Progenitor cell of endocrine pancreas (in vitro differentiated cells): ENCODE measurements at places on chromosomes 2 and 18.

DNA sequence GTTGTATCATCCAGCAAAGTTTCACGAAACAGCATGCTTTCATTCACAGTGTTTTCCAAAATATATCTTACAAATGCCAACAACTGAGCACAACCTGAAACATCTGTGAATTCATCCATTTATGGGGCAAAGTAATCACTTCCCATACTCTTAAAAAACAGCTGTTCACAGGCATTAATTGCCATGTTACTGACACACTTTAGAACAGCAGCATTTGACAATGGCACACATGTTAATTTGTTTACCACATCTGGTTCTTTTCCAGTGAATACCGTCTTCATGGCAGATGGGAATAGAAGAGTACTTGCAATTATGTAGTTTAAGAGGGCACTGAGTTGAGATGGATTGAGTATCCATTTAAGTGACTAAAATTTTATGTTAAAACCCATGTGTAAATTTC, 347.4 kb upstream of the LRP1B start:
- no peak for DNase-seq

GRCh38 chr2:71452565-71452964, 796 bp upstream of the DYSF start:
- DNase-seq: no peak

DNA sequence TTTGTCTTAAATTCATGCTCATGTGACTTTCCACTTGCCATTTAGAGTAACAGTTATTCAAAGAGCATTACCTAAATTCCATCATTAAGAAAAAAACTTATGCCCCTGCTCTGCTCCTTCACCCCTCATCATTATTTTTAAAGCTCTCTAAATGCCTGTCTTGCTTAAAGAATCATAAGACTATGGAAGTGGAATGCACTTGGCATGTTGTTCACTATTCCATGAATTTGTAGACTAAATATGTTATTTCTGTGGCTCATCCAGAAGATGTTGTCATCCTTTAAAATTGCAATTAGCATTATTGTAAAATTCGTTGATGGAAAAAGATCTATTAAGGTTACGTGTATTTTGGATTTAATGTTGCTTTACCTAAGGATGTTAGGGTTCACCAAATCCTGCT, 61.8 kb downstream of the FMNL2 start:
- no peak for DNase-seq

- DNase-seq: no peak
Measured at GRCh38 chr2:179592167-179592936, 269.1 kb downstream of the ZNF385B start.

GRCh38 chr2:199946196-199946595, 9.1 kb downstream of the TYW5 start:
- no peak for DNase-seq

DNA sequence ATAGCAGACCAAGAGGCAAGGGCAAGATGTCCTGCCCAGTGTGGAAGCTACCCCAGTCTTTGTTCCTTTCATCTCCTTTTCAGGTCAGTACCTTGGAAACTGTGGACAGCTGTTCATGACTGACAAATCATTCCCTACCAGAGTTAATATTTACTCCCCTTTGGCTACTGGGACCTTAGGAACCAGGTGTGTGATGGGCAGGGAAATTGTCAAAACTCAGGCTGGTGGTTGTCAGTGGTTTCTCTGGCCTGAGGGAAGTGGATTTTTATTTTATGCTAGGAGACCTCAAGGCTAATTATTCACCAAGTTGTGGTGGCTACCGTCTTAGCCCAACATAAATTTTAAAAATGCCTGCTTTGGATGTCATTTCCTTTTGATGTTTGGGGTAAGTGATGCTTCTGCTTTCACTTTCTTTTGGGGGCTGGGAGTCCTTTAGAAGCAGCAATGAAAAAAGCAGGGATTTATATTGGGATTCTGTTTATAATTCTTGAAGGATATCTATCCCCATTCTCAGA, 119.3 kb downstream of the SETBP1 start:
- DNase-seq: no peak

DNA sequence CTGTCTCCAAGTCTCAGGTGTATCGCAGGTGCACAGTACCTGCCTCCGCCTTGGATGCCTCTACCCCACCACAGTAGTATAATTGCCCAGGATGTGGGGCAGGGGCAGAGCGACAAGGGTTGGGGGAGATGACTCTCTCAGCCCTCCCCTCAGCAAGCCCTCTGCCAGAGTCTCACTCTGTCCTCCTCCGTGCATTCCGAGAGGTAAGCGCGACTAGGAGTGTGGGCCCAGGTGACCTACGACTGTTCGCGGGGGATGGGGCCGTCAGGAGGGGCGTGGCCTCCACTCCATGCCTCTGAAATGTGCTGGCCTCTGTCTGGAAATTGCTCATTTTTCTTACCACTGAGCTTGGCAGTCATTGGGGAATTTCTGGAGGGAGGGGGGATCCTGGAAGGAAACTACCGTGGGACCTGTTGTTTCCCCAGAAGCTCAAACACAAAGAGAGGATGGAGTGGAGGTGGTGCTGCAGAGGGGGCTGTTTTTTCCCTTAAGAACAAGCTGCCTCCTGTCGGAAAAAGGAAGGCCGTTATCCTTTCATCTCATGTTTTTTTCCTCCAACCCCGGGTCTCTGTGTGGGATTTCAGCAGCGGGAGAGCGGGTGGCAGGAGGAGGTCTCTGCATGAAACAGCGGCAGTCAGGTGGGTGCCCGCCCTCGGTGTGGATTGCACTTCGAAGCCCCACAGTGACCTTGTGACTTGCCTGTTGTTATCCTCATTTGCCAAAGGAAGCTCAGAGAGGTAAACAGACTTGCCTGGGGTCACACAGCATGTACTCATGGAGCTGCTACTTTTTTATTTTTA, 13.0 kb upstream of the RALB start:
- no peak for DNase-seq

- DNase-seq: no peak
Measured at GRCh38 chr2:226048611-226049010, 649.1 kb downstream of the NYAP2 start.

DNA sequence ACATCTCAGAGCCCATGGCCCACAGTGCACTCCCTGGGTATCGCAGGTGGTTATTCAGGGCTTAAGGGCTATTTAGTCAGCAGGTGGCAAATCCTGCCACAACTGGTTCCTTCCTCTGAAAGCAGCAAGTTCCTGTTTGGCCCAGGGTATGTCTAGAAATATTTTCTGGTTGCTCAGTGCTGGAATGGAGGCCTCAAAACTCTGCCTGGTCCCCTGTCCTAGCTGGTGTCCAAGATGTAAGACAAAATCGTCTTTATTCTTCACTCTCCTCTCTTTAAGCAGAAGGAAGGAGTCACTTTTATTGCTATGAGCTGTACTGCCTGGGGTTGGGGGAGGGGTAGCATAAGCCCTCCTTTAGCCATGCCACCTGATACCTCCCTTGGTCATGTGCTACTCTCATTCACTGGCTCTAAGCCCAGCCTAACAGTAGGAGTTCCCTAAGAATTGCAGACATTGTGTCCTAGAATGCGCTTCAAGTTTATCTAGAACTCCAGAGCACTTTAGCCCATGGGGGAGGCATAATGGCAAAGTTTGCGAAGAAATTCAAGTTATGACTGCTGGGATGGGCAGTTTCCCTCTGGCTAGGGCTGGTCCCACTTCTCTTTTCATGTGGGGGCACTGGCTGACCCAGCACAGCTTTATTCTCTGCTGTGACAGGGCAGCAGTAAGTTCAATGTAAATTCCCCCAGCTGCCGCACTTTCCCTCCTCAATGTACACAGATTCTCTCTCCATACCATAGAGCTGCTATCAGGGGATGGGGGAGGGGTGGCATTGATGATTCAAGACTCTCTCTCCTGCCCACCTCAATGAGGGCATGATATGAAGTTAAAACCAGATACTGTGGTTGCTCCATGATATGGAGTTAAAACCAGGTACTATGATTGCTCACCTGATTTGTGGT, 27.1 kb upstream of the CWC22 start:
- DNase-seq: no peak

DNA sequence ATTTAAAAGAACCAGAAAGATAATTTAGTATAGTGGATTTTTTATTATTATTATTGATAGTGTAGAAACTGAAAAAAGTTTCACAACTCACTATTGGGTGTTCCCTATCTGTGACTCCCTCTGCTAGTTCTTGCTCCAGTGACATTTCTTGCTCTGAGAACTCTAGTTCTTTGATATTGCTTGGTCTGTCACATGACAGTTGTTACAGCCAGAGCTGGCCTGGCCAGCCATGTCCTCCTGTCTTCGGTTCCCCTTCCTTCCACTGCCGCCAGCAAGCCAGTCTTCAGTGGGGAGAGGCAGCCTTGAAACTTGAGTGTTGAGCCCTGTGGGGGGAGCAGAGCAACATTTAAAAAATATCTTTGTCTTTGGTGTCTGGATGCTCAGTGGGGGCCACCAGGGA, 7.6 kb upstream of the THOC1 start:
- no peak for DNase-seq

GRCh38 chr2:217625557-217626169, 377.1 kb downstream of the TNS1 start:
- no peak for DNase-seq

- no peak for DNase-seq
Measured at GRCh38 chr18:47174545-47175116, 1.5 kb downstream of the IER3IP1 start.

DNA sequence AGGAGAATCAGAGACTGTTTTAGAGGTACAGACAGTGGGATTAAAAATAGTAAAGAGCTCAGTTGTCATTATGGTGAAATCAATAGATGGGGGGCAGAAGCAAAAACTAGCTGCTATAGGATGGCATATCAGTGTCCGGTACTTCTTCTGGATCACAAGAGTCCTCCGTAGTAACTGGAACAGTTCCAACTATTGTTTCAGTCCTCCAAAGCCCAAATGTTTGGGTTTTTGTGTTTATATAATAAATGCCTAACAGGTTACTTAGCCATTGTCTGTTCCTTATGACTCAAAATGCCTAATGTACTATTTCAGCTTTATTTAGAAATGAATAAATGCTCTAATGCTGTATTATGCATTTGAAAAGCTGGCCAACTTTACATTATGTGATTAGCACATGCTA, 401.2 kb downstream of the PTH2R start:
- no peak for DNase-seq

GRCh38 chr18:59597049-59597448, 100.2 kb downstream of the CCBE1 start:
- DNase-seq: no peak

- no peak for DNase-seq
Measured at GRCh38 chr2:136183097-136183496, 65.1 kb upstream of the CXCR4 start.

- DNase-seq: no peak
Measured at GRCh38 chr18:1408376-1408775, 503.7 kb downstream of the ADCYAP1 start.

- DNase-seq: no peak
Measured at GRCh38 chr2:169365029-169365480, 2.7 kb upstream of the LRP2 start.

GRCh38 chr2:117931978-117932377, 81.9 kb downstream of the CCDC93 start:
- no peak for DNase-seq

- no peak for DNase-seq
Measured at GRCh38 chr2:74316627-74317295, 26.5 kb downstream of the SLC4A5 start.

DNA sequence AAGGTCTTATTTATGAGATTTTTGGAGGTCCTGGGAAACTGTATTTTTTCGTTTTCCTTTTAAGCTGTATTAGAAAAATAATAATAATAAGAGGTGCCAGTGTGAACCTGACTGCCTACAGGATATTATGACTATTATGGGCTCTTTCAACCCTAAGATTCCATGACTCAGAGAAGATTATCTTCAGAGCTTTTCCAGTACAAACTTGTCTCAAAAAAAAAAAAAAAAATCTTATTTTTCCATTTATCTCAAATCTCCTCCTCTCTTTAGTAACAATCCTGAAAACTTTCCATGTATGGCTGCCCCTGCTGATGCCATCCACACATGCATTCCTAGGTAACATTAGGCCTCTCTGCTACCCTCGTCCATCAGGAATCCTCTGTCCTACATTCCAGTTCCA, 36.7 kb upstream of the RPE start:
- no peak for DNase-seq

GRCh38 chr18:12253663-12254135, 462 bp upstream of the CIDEA start:
- DNase-seq: no peak

DNA sequence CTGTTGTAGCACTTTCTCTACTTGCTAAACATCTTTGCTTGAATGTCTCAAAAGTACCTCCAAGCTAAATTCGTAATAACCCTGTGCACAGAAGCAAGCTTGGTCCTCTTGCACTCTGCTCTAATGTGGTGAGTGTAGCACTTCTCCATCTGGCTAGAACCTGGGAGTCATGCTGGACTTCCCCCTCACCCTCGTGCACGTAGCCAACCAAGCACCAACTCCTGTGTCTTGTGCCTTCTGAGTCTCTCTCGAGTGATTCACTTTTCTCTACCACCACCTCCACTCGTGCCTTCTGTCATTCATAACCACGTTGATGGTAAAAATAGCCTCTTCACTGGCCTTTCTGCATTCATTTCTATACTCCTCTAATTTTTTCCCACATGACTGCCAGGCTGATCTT, 91.9 kb upstream of the KCNE4 start:
- DNase-seq: no peak

DNA sequence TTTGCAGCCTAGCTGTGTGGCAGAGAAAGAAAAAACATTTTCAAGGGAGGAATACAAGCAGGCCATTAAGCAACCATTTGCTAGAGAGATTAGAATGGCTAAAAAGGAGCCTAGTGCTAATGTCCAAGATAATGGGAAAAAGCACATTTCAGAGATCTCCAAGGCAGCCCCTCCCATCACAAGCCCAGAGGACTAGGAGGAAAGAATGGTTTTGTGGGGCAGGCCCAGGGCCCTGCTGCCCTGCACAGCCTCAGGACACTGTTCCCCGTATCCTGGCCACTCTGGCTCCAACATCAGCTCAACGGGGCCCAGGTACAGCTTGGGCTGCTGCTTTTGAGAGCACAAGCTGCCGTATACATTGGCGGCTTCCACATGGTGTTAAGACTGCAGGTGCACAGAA, 16.5 kb upstream of the GBX2 start:
- no peak for DNase-seq

DNA sequence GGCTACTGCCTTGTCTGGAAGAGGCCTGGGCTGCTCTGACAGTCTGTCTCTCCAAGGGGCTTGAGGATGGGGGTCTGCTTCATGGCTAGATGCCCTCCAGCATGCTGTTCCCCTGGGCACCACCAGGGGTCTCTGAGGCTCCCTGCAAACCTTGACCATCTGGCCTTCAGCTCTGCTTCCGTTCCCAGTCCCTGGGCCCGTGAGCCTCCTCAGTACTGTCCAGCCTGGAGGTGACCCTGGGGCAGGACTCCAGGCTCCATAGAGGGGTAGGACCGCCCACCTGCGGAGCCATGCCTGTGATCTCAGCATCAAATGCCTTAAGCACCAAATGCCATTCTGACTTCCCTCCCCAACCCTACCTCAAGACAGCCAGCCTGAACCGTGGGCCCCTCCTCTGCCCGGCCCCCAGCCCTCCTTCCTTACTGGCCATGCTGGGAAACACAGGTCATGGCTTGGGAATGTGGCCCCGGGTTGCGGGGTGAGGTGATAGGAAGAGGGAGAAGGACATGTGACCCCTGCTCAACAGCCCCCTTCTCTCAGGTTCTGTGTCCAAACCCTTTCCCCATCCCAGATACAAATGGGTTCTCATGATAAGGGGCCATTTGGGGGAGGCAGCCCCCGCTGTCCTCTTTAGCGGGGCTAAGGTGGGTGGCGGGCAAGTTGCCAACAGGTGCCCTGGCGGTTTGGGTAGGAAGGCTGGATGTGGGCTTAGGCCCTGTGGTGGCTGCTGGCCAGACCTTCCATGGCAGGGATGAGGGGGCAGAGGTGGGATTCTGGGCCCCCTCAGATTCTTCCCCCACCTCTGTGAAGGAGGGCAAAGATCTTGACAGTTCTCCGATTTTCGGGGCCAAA, 25.0 kb downstream of the SPEG start:
- DNase-seq: peak; percentile 63
